ENCODE measurements at places on chromosomes 5 and 9.

- no peak for DNase-seq
Observed at GRCh38 chr5:172534229-172535107, 80.1 kb upstream of the SH3PXD2B start.

DNA sequence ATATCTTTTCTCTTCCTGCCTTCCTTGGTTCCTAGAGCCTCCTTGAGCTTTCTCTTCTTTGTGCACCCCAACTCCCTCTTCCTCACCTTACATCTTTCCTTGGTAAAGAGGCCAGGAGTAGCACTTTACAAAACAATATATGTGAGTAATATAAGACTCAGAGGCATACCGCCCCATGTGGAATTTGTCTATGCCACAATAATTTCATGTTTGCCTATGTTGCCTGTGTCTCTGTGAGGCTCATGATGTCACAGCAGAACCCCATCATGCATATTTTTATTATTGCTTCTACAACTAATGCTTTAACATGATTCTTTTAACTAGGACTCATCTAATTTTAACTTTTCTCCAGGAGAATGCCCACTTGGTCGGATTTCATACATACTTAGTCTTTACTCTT is 15.0 kb upstream of the LVRN start:
- DNase-seq: no peak

GRCh38 chr5:95812074-95812471 is 10.5 kb downstream of the GLRX start:
- no peak for DNase-seq

GRCh38 chr5:139369181-139369580 is 13.9 kb downstream of the SLC23A1 start:
- DNase-seq: no peak

GRCh38 chr5:17448877-17449276 is 49.2 kb upstream of the TAF11L2 start:
- no peak for DNase-seq

DNA sequence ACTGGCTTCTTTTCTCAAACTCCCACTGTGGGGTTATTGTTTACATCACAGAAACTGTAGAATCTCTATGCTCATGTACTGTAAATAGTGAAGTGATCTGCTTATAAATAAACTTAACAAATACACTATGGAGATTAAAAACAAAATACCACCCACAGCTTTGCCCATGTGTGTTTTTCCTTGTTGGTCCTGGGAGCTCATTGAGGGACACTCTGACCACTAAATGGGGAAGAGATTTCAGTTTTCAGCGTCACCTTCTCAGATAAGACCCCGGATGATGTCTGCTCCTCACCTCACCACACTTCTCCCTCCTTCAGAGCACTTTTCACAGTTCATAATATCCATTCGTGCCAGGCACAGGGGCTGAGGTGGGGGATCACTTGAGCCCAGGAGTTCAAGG is 89.7 kb downstream of the PDE6A start:
- no peak for DNase-seq

DNA sequence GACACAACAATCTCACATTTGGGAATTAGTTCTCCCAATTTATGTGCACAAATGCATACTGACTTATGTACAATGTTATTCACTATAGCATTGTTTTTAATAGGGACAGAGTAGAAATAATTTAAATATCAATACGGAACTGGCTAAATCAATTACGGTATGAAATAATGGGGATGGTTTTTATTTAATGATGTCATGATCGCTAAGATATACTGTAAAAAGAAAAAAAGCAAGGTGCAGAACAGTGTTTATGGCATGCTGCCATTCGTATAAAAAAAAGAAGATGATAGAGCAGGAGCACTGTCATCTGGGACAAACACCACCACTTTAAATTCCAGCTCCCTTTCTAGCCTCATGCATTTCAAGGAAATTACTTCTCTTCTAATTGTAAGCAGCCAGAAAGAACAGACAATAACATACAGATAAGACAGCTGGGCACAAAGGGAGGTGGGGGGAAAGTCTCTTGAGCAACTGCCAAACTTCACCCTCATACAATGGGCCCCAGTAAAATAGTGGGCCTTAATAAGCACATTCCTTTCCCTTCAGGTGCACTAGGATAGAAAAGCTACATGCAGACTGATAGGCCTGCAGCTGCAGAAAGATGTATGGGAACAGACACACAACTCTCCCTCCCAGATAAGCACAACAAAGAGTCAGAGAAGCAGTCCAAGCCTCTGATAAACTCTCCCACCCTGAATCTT is 8.4 kb downstream of the SREK1IP1 start:
- no peak for DNase-seq

GRCh38 chr9:105206821-105207699 is 37.4 kb upstream of the SLC44A1 start:
- DNase-seq: no peak

DNA sequence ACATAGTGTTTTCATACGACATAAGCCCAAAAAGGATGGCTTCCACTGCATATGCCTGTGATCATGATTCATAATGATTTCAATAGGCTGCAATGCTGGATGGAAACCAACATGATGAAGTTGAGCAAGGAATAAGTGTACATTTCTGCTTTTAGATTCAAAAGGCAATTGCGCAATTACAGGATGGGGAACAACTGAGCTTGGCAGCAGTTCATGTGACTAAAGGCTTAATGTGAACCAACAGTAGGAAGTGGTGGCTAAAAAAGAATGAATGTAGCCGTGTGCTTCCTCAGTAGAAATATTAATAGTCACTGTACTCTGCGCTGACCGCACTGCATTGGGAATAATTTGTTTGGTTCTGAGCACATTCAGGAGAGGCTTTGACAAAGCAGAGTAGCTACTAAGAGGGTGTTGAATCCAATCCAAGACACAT is 51.2 kb downstream of the SLC1A3 start:
- peak; percentile 63 for DNase-seq

DNA sequence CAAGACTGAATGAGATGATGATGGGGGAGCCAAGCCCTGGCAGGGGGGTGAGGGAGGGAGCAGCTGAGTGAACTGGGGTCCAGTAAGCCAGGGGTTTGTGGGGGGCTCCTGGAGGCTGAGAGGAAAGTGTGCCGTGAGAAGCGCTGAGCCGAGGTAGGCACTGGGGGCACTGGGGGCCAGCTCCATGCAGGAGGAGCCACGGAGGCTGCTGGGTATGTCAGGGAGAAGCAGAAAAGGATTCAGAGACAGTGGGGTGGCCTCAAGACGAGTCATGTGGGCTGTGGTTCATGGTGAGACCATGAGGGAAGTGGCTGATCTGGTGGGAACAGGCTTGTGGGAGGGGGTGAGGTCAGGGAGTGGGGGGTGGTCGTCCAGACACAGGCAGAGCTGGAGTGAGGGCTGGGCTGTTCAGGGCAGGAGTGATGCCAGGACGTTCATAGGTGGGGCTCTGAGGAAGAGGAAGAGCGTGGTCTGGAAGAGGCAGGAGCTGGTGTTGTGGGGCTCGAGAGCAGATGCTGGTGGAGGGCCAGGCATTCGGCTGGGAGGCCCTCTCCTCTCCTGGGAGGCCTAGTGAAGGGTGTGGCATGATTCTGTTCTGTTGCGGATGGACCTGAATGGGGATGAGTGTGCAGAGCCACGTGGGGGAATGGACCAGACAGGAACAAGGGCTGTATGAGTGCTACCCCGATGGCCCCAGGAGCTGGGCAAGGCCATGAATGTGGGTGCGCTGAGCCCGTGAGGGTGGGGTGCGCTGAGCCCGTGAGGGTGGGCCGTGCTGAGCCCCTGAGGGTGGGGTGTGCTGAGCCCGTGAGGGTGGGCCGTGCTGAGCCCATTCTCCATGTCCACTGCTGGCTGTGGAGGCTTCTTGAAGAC is 92.7 kb upstream of the CACNA1B start:
- DNase-seq: no peak

GRCh38 chr9:12817702-12818101 is 42.9 kb downstream of the LURAP1L start:
- DNase-seq: no peak

DNA sequence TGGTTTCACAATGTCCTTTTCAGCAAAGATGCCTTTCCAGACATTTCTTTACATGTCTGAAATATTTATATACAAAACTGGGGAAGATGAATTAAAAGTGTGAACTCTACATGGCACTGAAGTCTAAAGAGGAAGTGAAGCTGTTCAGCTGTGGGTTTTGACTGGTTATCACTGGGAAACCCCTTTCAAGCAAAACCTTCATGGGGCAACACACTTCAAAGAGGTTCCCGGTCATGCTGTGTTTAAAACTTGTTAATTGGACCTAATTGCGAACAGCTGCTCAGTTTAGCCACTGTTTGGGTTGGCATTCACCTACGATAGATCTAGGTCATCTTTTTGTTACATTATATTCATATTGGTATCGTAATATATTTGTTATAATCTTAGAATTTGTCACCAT is 20.0 kb upstream of the GDNF start:
- no peak for DNase-seq

DNA sequence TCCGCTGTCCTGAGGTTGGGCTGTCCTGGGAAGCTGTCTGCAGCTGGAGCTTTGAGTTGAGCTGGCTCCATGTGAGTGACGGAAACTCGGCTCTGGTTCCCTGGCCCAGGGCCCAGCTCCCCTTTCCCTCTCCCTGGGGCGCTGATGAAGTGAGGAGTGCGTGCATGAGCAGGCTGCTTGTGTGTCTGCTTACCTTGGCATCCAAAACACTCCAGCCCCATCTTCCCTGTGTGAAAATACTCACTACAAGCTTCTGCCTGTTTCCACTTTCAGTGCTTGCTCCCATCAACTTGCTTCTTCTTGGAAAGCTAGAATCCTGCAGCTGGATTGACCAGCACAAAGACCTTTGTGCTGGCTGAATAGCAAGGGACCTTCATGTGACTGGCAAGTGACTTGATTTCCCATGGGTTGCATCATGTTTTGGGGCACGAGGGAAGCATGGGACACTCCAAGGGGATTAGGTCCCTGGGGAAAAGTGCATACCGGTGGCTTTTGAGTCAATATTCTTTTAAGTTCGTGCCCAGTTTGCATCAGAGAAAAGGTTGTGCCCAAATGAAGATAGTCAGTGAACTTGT is 198.1 kb downstream of the GADD45G start:
- no peak for DNase-seq

DNA sequence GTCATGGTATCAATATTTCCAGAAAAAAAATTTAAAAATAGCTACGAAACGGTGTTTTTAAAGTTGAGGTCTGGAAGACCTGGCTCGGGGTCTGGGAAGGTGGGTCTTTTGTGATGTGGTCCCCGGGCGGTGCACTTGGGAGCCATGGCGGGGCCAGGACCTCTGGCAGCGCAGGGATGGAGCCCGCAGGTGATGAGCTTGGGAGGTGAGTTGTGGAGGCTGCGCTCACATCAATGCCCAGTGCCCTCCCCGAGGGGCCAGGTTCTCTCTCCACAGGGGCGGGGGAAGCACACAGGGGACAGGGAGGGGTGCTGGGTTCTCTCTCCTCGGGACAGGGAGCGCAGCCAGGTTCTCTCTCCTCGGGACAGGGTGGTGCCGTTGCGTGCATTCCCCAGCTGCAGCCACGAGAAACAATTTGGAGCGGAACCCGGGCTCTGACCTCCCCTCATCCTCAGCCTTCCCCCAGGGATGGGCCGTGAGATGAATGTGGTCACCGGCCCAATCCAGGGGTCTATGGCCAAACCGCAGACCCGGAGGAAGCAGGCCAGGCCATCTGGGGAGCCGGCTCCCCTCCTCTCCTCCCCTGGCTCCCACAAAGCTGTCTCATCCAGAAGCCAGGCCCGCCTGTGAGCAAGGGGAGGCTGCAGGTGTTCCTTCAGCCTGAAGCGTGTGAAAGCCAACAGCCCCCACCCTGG is 25.8 kb downstream of the DBH start:
- DNase-seq: no peak

DNA sequence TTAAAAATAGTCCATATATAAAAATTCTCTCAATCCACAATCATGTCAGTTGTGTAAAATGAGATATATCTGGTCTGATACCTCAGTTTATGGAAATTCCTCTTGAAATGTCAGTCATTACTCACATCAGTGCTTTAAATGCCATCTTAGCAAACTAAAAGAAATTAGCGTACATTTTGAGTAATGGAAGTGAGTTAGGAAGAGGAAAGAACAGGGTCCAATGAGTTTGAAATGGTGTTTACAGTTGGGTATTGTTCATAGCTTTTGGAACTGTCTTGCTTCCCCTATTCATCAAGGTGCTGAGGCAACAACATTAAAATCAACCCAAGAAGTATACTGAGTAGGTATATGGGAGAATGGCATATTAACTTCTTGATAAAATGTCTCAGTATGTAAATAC is 8.7 kb upstream of the MTX3 start:
- no peak for DNase-seq

DNA sequence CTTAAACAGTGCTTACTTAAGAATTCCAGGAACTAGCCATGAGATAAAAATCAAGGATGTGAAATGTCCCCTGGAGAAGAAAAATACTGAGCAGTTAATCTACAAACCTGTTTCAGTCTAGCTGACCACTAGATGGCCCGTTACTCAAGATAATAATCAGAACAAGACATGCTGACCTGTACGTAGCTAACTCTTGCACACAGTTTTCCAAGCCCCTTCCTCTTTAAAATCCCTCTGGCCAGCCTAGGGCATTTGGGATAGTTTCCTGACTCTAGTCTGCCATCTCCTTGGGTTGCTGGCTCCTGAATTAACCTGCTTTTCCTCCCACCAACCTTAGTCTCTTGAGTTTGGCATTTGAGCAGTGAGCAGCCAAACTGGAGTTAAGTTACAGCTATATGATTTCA is 59.2 kb upstream of the TRAF1 start:
- no peak for DNase-seq

DNA sequence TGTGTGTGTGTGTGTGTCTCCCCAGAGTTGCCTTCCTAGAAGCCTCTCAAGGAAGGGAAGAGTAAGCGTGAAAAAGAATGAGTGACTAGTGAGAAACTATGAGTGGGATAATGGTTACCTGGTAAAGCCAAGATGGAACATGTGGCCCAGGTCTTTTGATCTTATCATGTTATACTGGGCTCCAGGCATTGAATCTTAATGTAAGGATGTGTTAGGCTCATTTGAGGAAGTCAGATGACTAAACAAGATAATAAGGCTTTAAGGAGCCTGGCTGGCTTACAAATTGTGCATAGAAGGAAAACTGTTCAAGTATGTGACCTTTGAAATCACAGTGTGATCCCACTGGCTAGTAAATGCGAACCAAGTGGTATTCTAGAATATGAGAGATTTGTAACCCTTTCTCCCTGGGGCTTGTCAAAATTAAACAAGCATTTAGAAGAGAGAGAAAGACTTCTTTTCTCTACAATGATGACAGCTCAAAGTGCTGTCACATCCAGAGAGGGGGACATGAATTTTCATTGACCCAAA is 29.9 kb upstream of the HMHB1 start:
- DNase-seq: no peak

DNA sequence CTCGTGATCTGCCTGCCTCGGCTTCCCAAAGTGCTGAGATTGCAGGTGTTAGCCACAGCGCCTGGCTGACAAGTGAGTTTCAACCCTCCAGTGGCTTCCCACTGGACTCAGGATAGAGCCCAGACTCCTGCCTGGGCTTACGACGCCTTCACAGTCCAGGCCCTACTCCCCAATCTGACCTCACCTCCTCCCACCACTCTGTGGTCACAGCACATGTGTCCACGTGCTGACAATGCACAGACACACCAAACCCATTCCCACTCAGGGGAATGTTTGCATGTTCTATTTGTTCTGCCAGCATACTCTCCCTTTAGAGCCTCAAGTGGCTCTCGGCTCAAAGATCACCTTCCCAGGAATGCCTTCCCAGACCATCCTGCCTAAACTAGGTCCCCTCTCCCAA is 31.1 kb upstream of the TRIM14 start:
- no peak for DNase-seq

GRCh38 chr5:121976979-121977378 is 15.2 kb downstream of the SRFBP1 start:
- no peak for DNase-seq

Measured in NCI-H2029 treated with DMSO at 0.1 percent for 48 hours (cell line).